Activated T-cell treated with anti-CD3 and anti-CD28 coated beads, Interleukin-2, amount 50 U/mL, for 48 hours (primary cell): ENCODE measurements at places on chromosomes 12 and 14.

DNA sequence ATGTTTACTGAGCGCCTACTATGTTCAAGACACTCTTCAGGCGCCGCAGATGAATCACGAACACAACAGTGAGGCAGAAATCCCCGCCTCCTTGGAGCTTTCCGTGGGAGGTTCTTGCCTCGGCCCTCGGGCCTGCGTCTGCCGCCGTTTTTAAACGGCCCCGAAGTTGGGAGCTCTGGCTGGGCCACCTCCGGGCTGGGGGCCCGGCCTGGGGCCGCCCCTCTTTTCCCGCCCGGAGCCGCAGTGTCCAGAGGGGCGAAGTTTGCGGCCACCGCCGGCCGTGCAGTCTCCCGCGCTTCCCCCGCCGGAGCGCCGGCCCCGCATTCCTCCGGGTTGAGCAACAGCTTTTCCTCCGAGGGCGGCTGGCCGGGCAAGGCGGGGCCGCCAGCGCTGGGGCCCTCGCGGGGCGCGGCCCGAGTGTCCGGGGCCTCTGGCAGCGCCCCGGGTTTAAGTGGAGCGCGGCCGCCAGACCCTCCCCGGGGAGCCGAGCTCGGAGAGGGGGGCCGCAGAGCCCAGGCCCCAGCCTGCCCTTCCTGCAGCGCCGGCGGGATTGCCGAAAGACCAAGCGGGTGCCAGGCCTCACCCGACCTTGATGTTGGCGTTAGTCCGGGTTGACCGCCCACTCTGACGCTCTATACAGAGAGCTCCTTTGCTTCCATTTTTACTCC lies 18.7 kb upstream of the CTDSP2 start:
- DNase-seq: peak; percentile 79

DNA sequence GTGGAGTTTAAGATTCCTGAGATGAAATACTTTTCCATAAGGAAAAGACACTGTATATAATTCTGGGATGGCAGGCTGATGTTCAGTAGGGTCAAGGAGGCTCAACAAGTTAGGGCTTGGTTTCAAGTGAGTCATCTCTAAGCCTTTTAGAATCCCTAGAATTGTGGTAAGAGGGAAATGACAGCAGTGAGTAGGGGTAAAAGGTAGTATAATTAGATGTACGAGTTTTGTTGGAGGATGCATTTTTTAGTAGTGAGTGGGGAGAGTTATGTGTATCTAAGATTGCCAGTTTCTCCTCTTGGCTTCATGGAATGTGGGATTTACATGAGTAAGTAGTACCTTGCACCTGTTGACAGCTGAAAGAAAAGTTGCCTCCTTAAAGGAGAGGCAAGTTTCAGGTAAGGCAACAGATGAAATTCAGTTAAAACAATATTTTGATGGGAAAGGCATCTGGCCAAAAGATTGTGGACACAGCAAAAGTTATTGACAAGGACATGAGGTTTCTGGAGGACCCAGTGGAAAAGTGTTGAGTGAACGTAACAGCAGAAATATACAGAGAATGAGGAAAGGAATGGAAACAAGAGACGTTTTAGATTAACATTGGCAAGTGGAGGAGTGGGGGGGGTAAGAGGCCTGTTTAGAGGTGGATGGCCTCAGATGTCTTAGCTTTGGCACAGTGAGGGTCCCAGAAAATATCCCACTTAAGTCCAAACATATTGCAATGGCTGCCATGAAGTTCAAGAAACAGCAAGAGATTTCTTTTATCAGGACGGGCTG lies 21.8 kb downstream of the LMO3 start:
- DNase-seq: no peak

DNA sequence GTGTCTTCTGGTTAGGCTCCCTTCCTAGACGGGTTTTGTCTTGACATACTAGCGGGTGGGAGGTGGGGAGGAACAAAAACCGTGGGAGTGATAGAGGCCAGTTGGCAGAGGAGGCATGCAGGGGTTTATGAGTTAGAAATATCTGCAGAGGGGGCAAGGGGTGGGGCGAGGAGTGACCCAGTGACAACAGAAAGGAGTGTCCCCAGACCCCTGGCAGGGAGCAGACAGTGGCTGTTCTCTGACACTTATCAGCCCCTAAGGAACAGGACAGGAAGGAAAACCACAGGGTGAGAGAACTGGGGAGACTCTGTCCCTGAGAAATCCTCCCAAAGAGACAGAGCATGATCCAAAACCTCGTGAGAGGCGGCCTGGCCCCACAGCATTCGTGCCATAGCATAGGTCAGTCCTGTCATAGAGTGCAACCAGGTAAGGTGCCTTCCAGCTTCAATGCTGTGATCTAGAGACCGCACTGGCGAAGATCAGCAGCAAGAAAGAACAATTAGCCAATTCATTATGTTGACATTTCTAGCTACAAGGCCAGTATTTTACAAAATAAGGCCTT lies 141.4 kb downstream of the CRADD start:
- DNase-seq: no peak

DNA sequence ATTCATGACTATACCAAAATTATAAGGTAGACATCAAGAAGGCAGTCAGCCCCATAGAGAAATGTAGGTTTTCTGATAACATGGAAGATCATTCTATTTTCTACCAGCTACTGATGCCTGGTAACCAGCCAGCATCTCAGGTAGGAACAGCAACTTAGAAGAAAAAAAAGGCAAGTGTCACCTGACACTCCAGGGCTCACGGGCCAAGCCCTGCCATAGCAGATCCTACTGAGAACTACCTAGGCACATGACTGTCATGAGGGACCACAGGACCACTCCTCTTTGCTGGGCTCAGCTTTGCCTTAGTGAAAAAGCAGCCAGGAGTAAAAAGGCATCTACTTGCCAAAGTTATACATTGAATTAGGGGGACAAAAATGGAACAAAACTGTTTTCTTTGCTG lies 33.4 kb downstream of the CORO1C start:
- no peak for DNase-seq

- DNase-seq: no peak
These were observed 948.8 kb downstream of the TRHDE start for GRCh38 chr12:73220951-73221350.

DNA sequence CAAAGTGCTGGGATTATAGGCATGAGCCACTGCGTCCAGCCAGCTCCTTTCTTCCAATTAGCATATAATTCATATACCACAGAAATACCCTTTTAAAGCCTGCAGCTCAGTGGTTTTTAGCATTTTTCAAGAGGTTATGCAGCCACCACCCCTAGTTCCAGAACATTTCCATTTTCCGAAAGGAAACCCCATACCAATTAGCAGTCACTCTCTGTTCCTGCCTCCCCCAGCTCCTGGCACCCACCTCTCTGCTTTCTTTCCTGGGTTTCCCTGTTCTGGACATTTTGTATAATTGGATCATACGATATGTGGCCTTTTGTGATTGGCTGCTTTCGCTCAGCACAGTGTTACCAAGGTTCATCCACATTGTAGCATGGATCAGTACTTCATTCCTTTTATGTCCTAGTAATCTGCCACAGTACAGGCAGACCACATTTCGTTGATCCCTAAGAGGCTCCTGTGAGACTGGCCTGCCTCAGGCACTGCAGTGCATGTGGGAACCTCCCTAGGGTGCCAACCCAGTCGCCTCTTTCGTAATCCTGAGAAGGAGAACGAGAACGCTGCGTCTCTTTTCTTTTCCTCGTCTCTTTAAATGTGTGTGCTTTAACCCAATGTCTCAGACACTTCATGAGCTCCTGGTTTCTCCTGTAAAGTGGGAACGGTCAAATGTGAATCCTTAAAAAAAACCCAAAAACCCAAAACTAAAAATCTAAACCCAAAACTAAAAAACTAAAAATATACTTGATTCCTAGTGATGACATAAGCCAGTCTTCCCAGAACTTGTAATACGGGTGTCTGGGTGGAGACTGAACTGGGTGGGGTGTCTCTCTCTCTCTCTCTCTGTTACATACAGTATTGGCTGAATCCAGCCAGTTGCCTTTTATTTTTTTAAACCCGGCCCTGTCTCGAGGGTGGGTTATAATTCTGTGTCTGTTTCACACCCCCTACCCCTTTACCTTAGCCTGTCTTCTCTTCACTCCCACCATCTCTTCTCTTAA lies 14.7 kb downstream of the AACS start:
- no peak for DNase-seq

DNA sequence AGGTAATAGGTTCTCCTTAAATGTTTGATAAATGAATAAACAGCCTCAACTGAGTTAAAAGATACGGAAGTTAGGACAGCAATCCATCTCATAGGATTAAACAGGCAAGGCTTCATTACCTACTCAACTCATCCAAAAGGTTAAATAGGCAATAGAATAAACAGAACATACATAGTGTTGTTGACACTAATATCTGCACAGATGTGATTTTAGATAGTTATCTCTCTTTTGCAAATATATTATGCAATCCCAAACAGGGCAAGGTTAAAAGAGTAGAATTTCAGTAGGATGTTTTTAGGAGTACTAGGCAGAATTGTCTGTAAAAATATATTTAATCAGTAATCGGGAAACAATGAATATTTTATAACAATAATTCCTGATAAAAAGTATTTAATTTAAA lies 276.3 kb downstream of the CPNE8 start:
- DNase-seq: no peak

GRCh38 chr14:31265701-31266398 lies 58.3 kb upstream of the HECTD1 start:
- DNase-seq: no peak

GRCh38 chr14:63006531-63006930 lies 38.7 kb downstream of the KCNH5 start:
- DNase-seq: no peak

- no peak for DNase-seq
These were observed 127.7 kb upstream of the RTL1 start for GRCh38 chr14:101031186-101031585.

- DNase-seq: no peak
These were observed 177.7 kb upstream of the RGS6 start for GRCh38 chr14:71754422-71755095.

GRCh38 chr12:116709768-116710167 lies 28.1 kb downstream of the SPRING1 start:
- no peak for DNase-seq

GRCh38 chr12:91778091-91778832 lies 367.4 kb downstream of the BTG1 start:
- no peak for DNase-seq

GRCh38 chr12:114789276-114789675 lies 105.3 kb upstream of the TBX3 start:
- DNase-seq: no peak

DNA sequence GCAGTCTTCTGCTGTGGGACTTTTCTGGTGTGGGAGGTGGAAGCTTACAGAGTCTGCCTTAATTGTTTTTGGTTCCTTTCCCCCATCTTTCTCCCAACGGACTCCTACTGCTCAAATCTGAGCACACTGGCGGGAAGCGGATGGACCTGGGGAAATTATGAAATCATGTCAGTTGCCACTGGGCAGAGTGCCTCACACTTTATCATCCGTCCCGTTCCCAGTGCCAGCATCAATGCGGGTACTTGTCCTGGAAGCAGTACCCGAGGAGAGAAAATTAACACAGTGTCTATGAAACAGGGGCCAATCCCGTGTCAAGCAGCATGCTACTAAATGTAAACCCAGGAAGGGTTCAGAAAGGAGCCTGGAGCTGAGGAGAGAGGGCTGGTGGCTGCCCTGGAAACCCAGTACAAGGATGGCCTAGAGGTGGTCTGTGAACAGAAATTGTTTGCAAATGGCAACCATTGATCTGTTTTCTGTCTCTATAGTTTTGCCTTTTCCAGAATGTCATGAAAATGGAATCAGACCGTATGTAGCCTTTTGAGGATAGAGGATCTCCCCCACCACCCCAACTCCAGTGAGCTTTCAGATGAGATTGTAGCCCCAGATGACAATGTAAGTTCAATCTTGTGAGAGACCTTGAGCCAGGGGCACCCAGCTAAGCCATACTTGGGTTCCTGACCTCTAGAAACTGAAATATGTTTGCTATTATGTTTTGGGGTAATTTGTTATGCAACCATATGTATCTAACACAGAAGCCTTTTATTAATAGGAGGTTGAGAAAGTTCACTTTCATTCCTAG lies 908 bp upstream of the CDKL1 start:
- DNase-seq: no peak

DNA sequence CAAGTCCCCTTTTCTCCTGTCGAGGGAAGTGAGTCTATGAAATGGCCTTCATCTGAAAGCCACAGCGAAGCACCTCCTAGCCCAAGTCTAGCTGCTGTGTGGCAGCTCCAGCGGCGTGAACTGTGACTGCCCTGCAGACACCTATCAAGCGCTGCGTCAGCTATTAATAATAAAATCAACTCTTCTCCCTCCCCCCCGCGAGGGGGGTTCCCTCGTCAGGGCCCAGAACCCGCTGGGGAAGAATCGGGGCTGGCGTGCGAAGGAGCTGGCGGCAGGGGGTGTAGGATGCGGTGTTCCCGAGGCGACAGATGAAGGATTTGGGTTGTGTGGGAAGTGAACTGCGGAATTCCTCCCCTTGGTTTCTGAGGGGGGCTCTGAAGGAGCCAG lies 662 bp upstream of the ATP2A2 start:
- no peak for DNase-seq

DNA sequence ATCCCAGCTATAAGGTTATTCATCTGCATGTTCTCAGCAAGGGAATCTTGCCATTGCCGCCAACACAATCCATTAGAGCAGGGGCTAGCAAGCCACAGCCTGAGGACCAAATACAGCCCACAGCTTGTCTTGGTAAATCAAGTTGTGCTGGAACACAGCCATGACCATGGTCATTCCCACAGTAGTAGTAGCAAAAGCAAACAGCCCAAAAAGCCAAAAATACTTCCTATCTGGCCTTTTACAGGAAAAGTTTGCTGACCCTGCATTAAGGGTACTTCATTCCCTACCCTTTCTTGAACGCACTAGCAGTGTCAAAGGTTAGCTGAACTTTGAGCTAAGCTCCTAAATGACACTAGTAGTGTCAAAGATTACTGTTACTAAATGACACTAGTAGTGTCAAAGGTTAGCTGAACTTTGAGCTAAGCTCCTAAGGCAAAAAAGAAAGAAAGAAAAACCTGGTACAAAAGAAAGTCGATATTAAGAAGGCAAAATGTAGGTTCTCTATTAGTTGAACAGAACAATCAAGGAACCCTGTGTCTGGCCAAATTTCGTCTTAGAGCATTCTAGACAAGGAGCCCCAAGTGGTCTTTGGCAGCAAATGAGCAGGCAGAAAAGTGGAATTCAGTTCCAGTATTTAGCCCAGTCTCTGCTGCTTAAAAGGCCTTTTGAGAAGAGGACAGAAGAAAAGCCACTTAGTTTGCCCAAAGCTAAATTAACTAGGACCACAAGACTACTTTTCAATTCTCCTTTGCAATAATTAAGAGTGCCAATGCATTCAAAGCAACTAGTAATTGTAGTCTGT lies 67.7 kb downstream of the NT5DC3 start:
- no peak for DNase-seq

- DNase-seq: no peak
These were observed 13.7 kb downstream of the PFKM start for GRCh38 chr12:48132826-48133225.
